Fibroblast of the conjunctiva (primary cell): ENCODE measurements at places on chromosomes 1 and 21.

DNA sequence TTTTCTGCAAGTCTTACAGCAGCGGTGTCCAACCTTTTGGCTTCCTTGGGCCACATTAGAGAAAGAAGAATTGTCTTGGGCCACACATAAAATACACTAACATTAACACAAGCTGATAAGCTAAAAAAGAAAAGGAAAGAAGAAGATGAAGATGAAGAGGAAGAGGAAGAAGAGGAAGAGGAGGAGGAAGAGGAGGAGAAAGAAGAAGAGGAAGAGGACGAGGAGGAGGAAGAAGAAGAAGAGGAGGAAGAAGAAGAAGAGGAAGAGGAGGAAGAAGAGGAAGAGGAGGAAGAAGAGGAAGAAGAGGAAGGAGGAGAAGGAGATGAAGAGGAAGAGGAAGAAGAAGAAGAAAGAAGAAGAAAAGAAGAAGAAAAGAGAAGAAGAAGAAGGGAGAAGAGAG lies 230.7 kb downstream of the DENND1B start:
- no peak for DNase-seq

DNA sequence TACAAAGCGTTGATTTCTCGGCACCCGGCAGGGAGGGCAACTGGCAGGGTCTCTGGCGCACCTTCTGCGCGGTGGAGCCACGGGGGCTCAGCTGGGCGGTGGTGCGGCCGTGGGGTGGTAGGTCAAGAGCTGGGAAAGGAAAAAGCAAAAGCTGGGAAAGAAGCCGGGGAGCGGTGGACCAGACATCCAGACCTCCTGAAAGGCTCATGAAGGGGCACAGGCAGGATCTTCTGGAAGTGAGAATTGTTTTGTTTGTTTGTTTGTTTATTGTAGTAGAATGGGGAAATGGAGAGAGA lies 7.2 kb upstream of the RNU1-1 start:
- DNase-seq: no peak

GRCh38 chr1:115666702-115667101 lies 24.9 kb downstream of the VANGL1 start:
- DNase-seq: no peak

GRCh38 chr1:97565886-97566285 lies 354.9 kb downstream of the DPYD start:
- DNase-seq: no peak

- DNase-seq: no peak
These were observed 16.1 kb downstream of the OXCT2 start for GRCh38 chr1:39754906-39755504.

DNA sequence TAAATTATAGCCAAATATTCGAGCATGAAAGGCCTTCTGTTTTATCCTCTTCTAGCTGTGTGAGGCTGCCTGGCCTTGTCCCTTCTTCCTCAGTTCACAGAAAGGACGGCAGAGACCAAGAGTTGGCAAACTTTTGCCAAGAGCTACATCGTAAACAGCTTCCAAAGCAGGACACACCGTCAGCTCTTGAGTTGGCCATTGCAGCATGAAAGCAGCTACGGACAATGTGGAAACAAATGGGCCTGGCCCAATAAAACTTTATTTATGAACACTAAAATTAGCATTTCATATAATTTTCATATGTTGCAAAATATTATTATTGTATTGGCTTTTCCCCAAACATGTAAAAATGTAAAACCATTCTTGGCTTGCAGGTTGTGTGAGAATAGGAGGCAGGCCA lies 10.7 kb downstream of the C21orf58 start:
- no peak for DNase-seq

GRCh38 chr1:181202986-181203555 lies 114.6 kb downstream of the IER5 start:
- no peak for DNase-seq

DNA sequence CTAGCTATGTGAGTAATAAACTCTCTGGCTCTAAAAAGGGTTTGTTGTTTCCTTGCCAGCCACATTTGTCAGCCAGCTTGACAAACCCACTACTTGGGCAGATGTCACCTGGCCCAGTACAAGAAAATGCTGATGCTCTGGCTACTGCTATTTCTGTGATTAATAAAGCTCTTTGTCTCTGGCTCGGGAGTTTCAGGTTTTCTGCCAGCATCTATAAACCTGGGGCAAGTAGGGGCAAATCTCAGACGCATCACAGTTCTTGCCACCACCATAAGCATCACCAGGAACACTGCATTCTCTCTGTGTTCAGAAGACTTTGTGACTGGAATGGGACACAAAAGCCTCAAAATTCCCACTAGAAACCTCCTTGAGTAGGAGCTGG lies 2.5 kb downstream of the ITLN2 start:
- DNase-seq: no peak

DNA sequence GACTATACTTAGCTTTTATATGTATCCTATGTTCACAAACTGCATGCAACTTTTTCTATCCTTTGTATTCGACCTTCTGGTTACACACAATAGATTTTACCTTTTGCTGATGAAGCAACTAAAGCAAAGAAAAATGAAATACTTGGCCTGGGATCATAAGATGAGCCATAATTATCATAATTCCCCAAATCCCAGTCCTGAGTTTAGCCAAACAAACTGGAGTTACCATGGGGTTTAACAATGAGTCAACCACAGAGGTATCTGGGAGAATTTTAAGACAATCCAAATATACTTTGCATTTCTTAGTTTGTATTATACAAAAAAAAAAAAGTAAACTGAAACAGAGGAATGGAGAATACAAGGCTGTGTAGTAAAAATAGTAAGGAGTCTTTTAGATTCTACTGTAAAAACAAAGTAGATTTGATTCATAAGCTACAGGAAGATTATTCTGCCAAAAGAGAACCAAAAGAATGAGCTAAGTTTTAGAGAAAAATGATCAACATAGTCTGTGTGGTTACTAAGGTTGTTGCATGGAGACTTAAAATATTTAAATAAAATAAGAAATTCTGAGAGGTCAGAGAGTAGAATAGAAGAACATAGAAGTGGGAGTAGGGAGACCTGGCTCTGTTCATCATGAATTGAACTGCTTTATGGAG lies 60.4 kb upstream of the GORAB start:
- DNase-seq: peak; percentile 36

- DNase-seq: no peak
These were observed 104.0 kb downstream of the ROR1 start for GRCh38 chr1:63877816-63878215.

DNA sequence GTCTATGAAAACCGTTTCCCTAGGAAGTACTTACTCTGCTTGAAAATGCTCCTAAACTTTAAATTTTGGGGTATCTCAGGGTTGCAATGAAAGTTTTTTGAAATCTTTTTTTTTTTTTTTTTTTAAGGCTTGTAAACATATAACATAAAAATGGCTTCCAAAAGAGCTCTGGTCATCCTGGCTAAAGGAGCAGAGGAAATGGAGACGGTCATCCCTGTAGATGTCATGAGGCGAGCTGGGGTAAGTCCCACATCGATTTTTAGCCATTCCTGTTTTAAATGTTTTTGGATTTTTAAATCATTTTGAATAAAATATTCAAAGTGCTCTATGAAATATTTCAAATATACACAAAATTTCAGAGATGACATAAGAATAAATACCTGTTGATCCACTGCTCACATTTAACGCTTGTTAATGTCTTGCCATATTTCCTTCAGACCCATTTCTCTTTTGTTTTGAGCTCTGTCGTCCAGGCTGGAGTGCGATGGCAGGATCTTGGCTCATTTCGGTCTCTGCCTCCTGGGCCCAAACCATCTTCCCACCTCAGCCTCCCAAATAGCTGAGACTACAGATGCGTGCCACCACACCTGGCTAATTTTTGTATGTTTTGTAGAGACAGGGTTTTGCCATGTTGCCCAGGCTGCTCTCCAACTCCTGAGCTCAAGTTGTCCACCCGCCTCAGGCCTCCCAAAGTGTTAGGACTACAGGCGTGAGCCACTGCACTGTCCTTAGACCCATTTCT lies 1.3 kb downstream of the PARK7 start:
- no peak for DNase-seq

- no peak for DNase-seq
These were observed 19.9 kb downstream of the SOX13 start for GRCh38 chr1:204092632-204093420.

DNA sequence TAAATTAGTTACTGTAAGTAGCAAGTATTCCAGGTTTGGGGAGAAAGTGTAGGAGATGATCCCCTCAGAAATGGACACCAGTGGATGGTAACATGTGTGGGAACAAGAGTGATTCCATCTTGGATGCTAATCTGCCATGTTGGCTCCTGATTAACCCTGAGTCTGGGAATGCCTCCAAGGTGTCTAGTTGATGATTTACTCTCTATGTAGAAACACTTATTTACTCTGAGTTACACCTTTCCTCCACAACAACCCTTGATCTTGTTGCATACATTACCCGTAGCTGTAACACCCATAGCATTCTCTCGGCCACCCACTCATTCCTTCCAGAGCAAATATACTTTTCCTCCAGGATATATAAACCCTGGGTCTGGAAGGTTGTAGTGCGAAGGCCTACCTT lies 315.9 kb upstream of the GREM2 start:
- DNase-seq: no peak

GRCh38 chr1:242089911-242090310 lies 91.0 kb upstream of the MAP1LC3C start:
- no peak for DNase-seq

DNA sequence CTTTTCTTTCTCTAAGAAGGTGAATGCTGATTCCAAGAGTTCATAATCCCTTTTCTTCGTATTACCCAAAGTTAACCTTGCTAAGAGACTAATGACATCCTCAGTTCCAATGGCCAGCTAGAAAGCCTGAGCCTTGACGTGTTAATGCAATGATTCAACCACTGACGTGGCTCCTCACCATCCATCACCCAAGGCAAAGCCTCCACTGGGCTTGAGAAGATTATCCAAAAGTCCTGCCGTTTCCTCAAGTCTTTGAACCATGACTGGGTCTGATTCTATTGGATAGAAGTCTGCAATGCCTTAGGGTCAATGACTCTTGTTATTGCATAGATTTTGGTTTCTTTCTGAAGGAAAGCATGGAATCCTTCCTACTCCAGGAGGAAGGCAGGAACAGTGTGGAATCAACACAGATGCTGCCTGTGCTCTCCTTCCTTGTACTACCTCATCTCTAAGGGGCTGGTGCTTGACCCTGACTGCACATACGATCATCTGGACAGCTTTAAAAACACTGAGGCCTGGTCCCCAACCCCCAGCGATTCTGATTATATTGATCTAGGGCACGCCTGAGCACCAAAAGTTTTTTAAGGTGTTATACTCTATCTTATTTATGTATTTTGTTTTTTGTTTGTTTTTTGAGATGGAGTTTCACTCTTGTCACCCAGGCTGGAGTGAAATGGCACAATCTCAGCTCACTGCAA lies 69.3 kb upstream of the ANGPTL1 start:
- no peak for DNase-seq

DNA sequence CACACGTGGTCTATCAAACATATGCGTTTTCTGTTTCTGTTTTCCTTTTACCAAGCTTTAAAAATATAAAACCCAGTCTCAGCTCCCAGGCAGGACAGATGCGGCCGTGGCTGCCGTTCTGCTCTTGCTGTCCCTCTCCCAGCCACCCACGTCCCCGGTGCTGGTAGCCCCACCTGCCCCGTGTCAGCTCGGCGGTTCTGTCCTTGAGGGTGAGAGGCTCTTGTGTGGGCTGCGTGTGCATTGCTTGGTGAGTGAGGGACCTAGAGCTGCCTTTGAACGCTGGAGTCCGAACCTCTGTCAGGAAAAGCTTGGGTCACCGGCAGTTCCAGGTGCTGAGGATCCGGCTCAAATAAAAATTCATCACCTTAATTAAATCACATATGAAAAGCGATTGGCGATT lies 4.4 kb downstream of the RER1 start:
- DNase-seq: no peak

- no peak for DNase-seq
These were observed 77.4 kb downstream of the EIF4G3 start for GRCh38 chr1:21099034-21099868.

DNA sequence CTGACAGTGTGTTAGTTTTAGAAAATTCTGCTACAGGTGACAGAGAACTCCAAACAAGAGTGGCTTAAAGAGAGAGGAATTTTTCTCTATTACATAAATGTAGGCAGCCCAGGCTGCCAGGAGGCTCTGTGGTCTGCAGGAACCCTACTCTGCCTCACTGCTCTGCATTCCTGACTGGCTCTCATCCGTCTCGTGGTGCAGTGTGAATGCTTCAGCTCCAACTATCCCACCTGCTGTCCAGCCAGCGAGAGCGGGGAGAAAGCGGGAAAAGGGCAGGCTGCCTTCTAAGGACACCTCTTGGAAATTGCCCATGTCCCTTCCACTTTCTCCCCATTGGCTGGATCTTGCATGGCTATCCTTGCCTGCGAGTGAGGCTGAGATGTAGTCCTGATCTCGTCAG lies 131.3 kb downstream of the PEX14 start:
- no peak for DNase-seq

DNA sequence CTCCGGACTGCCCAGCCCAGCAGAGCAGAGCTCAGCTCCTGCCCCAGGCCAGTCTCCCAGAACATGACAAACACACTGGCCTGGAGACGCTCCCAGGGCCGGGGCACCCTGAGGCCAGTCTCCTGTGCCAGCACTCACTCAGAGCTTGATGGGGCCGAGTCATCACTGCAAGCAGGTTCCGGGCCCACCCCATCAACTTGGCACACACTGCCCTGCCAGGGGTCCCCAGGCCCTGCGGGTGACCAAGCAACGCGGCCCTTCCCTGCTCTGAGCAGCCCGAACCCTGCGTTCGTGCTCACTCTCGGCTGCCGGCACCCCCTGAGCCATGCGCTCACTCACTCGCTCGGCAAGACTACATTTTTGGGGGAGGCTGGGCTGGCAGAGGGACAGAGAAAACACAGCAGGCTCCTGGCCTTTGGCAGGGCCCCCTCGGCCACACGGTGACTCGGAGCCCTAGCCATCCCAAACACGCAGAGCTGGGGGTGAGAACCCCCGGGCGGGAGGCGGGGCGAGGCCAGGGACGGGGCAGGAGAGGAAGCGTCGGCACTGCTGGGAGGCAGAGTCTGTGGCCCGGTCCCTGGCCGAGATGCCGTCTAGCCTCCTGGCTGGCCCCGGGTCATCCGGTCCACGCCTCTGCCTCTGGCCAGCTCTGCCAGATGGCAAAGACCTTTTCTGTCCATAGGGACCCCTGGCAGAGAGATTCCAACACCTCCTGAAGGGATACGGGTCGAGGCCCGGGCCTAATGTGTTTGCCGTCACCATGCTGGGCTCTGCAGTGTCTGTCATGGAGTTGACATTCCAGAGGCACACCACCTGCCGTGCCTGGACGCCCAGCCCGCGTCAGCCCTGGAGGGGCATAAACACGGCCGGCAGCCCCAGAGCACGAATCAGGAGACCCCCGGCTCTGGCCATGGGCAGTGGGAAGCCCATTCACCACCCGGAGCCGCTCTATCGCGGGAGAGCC lies 68.0 kb downstream of the MEGF6 start:
- peak; percentile 60 for DNase-seq
